ENCODE measurements at places on chromosomes 7 and 10. TPM values are rescaled to one million over a fixed set of nuclear protein-coding genes. Genes with fewer than 3 reads are reported as not detected.

GRCh38 chr10:100886963-100887362 lies 25.8 kb upstream of the SLF2 start:
- no peak for DNase-seq

IDI2 gene
- not detected for total RNA-seq

NKX2-3 gene
- total RNA-seq = not detected

DNA sequence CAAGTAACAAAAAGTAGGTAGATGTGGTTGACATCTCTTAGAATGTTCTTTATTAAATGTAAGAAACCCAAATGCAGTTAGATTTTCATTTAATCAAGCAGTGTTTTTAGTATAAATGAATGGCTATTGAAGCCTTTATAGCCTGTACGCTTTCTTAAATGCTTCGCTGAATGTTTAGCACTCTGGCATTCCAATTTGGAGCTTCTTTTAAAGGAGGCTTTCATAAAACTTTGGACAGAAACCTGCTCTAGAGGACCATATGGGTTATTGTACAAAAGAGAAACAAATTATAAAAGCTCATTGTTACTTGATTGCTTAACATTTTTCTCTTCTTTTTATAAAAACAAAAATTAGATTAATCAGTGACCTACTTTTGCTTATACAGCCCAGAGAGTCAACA lies 59.5 kb downstream of the KCND2 start:
- no peak for DNase-seq

- peak; percentile 34 for DNase-seq
Observed at GRCh38 chr10:785089-785860, 95.8 kb upstream of the DIP2C start.

GRCh38 chr7:5248201-5248885 lies 34.4 kb upstream of the SLC29A4 start:
- peak; percentile 56 for DNase-seq

DNA sequence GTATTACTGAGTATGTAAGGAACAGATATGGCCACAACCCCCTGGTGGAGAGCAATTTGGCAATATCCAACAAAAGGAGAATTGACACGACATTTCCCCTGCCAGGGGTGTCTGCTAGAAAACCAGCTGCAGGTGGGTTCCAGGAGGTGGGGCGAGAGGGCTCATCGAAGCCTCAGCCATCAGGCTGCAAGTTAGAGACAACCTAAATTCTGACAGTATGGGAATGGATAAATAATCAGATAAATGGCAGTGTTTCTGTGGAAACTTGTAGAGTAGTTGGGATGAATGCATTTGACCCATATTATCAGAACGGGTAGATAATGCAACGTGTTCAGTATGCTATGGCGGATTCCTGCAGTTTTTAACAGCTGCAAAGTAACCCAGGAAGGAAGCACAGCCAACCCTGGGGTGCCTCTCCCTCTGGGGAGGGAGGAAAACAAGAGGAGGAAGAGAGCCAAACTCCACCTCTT lies 3.5 kb downstream of the TMEM273 start:
- no peak for DNase-seq

ASZ1 gene
- not detected for total RNA-seq

DNA sequence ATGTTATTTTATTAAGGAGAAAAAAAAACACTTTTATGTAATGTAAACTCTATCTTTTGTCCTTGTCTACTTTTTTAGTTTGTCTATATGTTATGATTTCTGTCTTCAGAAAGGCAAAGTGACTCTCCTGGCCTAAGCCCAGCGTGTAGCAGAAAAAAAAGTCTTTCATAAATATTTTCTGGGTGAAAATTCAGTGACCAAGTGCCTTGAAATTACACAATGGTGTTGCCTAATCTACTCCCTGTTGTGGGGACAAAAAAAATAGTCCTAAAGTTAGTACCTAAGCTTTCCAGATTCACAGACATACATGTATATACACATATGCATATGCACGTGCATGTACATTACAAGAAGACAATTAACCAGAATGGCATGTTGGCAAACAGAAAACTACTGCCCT lies 1257.8 kb upstream of the SORCS1 start:
- DNase-seq = no peak

PRSS1 gene
- total RNA-seq = not detected

DNA sequence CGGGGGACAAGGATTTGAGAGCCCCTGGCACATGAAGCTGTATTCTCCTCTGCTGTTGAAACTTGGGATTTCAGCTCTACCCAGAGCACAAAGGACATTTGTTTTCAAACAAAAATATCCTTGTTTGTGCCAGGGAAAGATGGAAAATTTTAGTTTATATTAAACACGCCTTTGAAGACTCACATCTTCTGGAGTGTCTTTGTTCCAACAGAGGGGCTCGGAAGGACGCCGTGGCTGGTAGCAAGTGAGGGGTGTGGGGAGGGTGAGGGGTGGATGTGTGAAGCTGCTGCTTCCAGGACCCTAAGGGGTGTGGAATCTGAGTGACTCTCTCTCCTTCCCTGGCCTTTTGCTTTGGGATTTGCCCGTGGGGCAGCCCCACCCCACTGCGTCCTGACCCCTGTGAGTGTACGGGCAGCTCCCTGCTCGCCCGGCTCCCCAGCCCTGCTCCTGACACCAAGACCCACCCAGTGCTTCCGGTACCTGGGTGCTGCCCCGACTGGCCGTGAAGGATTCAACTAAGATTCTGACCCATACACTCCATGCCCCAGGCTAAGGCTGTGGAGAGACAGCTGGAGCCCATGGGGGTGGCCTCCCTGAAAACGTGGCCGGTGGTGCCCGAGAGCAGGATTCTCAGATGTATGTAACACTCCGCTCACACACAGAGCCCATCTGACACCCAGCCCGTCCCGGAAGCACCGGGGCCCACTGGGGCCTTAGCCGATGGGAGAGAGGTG lies 59.6 kb downstream of the ZRANB1 start:
- no peak for DNase-seq

GRCh38 chr7:42617806-42618457 lies 293.9 kb downstream of the C7orf25 start:
- DNase-seq = no peak

DNA sequence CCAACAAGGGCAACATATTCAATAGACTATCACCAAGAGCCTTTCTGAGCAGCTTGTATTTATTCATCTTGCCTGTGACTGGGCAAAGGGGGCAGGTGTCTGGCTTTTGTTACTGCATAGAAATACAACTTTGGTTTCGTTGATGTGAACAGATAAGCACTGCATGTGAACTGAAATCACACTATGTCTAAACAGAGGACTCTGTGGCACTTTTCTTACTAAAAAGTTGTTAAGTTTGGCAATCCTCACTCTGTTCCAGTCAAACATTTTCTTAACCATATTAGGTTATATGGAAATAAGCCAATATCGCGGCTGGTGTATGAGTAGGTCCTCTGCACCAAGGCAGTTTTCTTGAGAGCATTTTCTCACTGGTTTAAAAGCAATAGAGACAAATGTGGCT lies 48.5 kb downstream of the CALD1 start:
- DNase-seq = no peak

DNA sequence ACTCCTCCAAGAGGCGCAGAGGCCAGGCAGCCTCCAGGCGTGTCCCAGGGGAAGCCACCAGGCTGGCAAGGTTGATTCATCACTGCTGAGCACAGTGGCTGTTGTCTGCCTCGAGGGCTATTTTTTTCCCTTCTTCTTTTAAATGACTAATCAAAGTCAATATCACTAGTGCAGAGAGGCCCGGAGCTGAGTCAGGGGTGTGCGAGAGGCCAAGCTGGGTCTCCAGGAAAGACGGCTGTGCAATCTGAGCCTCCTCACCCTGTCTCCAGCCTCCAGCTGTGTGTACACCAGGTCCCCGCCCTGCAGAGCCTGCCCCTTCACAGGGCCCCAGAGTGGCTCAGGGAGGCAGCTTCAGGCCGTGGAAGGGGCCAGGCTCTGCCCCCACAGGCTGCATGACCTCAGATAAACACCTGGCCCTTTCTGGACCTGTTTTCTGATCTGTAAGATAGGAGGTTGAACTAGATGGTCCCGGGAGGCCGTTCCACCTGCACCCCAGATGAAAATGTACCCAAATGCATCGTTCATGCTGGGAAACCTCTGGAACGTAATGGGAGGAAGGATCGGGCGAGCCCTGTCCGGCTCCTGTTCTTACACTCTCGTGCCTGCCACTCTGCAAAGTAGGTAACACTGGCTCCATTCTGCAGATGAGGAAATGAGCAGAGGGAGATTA lies 3.7 kb downstream of the STX1A start:
- peak; percentile 46 for DNase-seq

Measured in mesothelial cell of epicardium (in vitro differentiated cells).